ENCODE measurements at places on chromosomes 12 and 14.

- DNase-seq, result no peak
These were observed 236.9 kb upstream of the PLEKHG7 start for GRCh38 chr12:92465786-92466295.

GRCh38 chr12:8914716-8915526, 612 bp downstream of the PHC1 start:
- DNase-seq, result peak; percentile 84

DNA sequence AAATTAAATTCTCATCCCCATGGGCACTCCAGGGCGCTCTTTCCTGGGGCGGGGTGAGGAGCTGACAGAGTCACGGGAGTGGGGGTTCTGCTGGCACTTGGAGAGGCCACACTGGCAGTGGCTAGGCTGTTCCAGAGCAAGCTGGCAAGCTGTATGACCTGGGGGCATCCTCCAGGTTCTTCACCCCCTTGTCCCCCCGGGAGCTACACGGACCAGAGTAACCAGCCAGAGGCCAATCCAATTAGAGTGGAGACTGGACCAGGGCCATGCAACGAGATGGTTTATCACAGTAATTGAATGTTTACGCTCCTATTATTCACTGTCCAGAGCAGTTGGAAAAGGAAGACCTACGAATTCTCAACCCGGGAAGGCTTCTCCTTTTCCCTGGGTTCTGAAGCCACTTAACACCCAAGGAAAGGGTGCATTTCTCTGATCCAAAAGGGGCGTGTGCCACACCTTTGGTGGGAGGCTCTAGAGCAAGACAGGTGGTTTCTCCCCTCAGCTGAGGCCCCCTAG, 43.8 kb upstream of the PNMA1 start:
- DNase-seq, result no peak

DNA sequence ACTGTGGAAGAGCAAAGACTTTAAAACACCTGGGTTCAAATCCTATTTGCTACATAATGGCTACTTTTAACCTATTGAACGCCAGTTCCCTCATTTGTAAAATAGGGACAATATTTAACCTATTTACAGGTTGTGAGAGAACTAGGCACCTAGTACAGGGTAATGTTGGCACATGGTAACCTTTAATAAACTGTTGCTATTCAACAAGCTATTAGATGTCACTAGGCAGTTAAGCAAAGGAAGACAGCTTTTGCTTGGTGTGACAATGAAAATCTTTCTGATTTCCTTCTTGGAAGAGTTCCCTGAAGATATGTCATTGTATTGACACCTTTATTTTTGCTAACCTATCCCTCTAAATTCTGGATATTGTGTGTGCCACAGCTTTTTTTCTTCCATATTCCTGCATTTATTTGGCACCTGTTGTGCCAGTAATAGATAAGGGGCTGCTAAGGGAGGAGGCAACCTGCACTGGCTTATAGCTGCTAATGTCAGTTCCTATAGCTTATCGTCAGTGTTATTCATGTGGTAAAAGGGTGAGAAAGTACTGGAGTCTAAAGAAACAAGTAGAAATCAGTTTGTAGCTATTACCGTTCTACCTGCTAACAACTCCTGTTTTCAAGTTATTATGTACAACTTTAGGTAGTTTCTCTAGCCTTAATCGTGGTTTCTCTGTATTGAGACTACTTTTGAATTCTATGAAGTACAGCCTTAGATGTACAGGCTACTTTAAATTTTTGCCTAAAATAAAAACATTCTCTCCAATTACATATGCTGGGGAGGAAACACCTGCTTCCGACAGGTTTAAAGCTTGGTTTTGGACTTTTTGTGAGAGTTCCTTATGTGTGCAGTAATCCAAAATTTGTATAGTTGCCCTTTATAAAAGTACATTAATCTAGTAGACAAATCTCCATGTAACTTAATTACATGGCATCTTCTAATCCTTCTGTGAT, 24.3 kb downstream of the HIF1A start:
- no peak for DNase-seq

GRCh38 chr14:60861545-60862140, 119.2 kb downstream of the TRMT5 start:
- DNase-seq, result no peak

All from NT2/D1 (cell line).